ENCODE measurements at places on chromosomes 16 and 17.
A peak's percentile ranks its signal among the peaks of the same experiment; 100 is the strongest.

DNA sequence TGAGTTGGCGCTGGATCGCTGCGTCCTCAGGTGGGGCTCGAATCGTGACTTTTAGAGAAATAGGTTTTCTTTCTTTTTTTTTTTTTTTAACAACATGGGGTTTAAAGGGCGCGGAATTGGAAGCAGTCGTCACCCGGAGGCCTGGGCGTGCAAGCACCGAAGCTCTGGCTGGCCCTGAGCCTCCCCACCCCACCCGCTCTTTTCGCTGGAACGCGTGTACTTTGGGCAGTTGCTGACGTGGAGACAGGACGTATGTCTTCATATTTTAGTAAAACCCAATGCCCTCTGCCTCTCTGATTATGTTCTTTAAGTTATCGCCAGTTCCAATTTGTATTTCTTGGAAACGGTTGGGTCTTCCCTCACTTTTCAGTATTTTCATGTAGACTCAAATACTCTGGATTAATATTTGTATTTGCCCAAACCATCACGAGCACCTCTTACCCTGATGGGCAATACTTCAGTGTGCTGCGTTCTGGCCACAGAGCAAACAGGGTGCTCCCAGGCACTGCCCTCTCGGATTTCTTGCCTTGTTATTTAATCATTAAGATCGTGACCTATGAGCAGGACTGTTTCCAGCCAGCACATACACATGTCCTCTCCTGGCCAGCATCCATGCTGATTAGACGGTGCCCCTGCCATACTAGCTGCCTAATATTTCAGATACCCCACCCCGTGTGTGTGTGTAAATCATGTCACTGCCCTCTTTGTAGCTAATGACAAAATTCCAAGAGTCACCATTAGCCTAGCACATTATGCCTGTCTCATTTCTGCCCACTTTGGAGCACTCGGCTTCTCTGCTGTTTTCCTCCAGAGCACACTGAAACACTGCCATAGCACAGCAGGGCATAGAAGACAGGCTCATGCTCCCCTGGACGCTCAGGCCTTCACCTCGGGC lies 805 bp upstream of the C16orf95 start:
- DNase-seq, result no peak

- peak; percentile 35 for DNase-seq
These were observed 136.0 kb upstream of the C17orf78 start for GRCh38 chr17:37239690-37240334.

- DNase-seq, result no peak
These were observed 10.8 kb downstream of the ZNF750 start for GRCh38 chr17:82828875-82829487.

DNA sequence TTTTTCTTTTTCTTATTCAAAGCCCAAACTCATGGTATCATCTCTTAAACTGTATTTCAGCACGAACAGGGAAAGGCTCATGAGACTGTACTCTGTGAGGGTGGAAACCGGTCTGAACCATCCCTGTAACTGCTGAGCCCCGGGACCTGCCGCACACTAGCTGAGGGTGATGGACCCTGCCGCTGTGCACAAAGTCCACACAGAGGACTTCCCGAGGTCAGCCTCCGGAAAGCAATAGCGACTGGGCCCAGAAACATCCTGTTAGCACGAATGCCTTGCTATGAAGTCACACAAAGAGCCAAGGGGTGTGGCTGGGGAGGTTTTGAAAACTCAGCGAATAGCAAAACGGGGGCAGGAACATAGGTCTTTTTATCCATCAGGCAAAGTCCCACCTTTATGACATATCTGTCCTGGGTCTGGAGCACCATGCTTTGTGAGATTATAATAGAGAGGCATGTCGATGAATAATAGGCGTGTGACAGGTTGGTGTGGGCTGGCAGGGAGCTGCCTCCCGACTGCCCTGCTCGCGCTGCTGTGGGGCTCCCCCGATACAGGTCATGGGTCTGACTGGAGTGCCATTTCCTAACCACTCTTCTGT lies 33.4 kb downstream of the CDK5R1 start:
- DNase-seq, result peak; percentile 83

- DNase-seq, result no peak
These were observed 14.6 kb upstream of the YWHAE start for GRCh38 chr17:1414634-1415033.

- DNase-seq, result peak; percentile 74
These were observed 19.0 kb downstream of the HEATR9 start for GRCh38 chr17:35849469-35850348.

- DNase-seq, result no peak
These were observed 46.1 kb downstream of the RAB11FIP3 start for GRCh38 chr16:471353-472198.

- DNase-seq, result no peak
These were observed 228.6 kb downstream of the ZFHX3 start for GRCh38 chr16:72819345-72819744.

DNA sequence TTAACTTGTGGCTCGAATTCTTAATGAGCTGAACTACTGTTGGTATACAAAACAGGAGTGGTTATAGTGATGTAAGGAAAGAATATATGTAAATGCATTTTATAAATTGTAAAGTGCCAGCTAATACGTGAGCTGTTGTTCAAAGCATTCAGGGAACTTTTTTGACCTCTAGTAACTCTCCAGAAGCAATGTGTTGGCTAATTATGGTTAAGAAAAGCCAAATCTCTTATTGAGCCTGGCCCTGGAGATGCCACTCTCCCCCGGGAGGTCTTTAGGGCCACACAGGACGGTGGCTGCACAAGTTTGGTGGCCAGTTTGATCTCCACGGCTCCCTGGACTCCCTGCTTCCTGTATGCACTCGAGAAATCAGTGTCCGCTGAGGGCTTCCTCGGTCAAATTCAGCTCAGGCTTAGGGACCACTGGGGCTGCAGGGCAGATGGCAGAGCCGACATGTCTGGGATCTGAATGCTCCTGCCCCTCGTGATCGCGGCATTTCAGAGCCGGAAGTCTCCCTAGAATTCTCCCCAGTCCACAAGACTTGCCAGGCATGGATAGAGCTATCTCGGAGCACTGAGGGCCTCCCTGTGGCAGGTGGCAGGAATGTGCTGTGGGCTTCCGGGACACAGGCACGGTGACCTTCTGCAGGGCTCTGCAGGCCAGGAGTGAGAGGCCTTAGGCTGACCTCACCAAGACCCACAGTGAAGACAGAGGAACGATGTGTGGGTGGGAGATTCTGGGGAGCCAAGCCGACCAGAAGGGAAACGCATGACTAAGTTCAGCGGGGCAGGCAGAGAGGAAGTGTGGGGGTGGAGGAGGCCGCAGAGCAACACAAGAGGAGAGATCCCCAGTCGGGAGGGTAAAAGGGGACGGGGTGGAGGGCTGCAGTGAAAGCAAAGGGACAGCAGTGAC lies 18.6 kb upstream of the PITPNM3 start:
- DNase-seq, result peak; percentile 23

DNA sequence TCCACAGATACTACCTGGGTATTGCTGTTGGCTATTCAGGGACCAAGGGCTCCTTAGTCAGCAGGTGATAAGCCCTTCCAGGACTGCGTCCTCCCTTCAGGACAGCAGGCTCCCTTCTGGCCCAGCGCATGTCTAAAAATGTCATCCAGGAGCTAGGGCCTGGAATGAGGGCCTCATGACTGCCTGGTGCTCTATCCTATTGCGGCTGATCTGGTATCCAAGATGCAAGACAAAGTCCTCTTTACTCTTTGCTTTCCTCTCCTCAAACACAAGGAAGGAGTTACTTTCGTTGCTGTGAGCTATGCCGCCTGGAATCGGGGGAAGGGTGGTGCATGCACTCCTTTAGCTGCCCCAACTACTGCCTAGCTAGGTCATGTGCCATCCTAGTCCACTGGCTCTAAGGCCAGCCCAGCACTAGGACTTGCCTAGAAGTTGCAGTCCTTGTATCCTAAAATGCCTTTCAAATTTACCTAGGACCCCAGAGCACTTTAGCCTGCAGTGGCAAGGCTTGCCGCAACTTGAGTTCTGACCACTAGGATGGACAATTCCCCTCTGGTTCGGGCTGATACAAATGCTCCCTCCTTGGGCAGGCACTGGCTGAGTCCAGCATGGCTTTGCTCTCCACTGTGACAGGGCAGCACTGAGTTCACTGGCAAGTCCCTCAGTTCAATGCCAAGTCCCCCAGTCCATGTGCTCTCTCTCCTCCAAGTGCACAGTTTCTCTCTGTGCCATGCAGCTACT lies 10.1 kb upstream of the TMEM219 start:
- no peak for DNase-seq

- no peak for DNase-seq
These were observed 43.0 kb downstream of the IL4R start for GRCh38 chr16:27356794-27357193.

DNA sequence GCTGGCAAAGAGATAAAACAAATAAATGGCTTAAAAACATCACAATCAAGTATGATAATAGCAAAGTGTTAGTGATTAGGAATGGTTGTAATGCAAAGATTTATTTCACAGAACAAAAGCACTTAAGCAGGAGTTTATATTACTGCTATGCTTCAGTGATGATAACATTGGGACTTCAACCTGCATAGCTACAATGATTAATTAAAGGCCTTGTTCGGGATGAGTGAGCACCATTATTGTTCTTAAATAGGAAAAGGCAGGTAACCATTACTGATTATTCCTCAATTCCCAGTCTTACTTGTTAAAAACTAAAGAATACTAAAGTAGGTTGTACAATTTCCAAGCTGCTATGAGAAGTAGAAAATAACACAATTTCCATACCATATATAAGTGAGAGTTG lies 1247.5 kb upstream of the CDH8 start:
- DNase-seq, result no peak

DNA sequence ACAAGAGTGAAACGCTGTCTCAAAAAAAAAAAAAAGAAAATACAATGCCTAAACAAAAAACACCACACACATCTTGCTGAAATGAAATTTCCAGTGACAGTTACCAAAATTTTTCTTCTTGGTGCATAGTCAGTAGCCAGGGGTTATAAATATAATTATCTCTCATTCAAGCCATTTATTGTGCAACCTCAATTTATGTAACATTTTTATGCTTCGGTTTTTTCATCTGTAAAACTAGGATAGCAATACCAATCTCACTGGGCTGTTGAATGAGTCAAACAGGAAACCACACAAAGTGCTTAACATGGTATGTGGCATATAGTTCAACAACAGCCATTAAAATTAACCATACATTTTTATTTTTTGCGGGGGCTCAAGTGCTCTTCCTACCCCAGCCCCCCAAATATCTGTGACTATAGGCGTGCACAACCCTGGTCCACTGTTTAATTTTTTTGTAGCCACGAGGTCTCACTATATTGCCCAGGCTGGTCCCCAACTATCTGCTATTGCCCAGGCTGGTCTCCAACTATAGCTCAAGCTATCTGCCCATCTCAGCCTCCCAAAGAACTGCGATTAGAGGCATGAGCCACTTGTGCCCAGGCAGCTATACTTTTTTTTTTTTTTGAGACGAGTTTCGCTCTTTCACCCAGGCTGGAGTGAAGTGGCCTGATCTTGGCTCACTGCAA lies 2.6 kb downstream of the COG4 start:
- peak; percentile 76 for DNase-seq

DNA sequence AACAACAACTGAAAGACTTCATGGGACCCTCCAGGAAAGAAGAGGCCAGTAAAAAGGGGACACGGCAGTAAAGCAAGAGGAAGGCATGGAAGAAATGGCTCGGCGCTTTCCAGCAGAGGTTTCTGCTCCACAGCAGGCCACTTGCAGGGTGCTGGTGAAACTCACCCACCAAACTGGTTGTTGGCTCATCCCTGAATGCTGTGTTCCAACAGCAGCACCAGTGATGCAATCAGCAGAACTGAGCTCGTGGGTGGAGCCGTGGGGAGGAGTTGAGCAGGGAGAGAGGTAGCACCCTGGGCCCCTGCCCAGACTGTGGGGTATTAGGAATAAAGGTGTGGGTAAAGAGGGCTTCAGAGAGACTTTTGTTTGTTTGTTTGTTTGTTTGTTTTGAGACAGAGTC lies 62.8 kb upstream of the ADCY9 start:
- no peak for DNase-seq

DNA sequence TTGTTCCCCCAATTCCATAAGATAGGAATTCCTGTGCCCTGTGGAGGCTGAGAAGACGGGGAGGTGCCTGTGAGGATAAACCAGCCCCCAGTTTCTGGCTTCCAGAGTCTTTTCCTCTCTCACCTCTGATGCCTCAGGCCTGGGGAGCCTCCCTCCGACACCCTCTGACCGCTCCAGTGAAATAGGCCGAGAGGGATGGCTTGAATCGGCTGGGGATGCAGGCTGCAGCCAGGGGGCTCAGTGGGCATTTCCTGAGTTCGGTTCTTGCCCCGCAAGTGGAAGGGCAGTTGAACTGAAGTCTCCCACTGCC lies 339.4 kb downstream of the SEC14L1 start:
- DNase-seq, result no peak

- DNase-seq, result no peak
These were observed 68.6 kb upstream of the CBX4 start for GRCh38 chr17:79907850-79908249.

DNA sequence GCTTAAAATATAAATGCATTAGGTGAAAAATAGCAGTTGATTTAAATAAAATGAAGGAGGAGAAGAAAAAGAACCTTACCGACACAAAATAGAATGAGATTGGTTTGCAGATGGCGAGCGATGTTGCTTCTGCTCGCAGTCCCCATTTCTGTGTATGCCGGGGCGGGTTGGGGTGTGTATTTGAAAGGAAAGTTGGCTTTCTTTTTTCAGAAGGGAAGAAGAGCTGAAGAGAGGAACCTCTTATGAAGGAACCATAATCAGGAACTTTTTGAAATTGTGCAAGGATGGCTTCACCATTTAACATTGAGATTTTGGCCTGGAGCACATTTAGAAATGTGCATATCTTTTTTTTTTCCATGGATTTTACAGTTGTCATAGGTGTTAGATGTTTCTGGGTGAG lies at the start of gene IGSF6:
TSS of gene IGSF6 (minus strand) at position 156 of the 400 bp plus-strand sequence. CDS start at position 146, 10 bp downstream.
- no peak for DNase-seq

DNA sequence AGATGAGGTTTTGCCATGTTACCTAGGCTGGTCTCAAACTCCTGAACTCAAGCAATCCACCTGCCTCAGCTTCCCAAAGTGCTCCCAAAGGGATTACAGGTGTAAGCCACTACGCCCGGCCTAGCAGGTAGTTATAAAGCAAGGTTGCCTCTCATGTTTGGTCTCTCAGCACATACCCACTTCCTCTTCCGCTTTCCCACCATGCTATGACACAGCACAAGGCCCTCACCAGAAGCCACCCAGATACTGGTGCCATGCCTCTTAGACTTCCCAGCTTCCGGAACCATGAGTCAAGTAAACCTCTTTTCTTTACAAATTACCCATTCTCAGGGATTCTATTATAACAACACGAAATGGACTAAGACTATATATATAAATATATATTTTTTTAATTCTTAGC lies 143.6 kb downstream of the COPRS start:
- DNase-seq, result no peak

- no peak for DNase-seq
These were observed 115.8 kb downstream of the SMG6 start for GRCh38 chr17:2187758-2188157.

DNA sequence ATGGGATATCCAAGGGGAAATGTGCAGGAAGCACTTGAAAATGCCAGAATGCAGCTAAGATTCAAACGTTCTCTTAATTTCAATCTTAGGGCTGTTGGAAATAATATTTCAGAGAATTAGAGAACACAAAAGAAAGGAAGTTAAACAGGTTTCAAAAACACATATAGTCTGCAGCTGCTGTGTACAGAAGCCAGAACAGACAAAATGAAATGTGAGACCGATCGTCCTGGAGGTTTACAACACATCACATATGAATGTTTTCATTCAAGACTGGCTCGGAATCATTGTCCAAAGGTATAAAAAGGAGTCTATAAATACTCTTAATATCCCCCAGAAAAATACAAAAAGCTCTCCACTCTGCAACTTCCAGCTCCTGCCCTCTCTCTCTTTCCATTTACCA lies 14.3 kb downstream of the CYTH1 start:
- no peak for DNase-seq
